Stimulated activated CD4-positive, alpha-beta T cell treated with anti-CD3 and anti-CD28 coated beads, Interleukin-4, amount 100 ng/mL, for 48 hours (primary cell): ENCODE measurements at places on chromosomes 6 and 20.

GRCh38 chr20:35299780-35300179 is 7.6 kb upstream of the FAM83C start:
- no peak for DNase-seq

GRCh38 chr6:160398674-160399271 is 50.6 kb downstream of the SLC22A3 start:
- no peak for DNase-seq

- no peak for DNase-seq
Measured at GRCh38 chr20:50845566-50846215, 50.8 kb downstream of the BCAS4 start.

DNA sequence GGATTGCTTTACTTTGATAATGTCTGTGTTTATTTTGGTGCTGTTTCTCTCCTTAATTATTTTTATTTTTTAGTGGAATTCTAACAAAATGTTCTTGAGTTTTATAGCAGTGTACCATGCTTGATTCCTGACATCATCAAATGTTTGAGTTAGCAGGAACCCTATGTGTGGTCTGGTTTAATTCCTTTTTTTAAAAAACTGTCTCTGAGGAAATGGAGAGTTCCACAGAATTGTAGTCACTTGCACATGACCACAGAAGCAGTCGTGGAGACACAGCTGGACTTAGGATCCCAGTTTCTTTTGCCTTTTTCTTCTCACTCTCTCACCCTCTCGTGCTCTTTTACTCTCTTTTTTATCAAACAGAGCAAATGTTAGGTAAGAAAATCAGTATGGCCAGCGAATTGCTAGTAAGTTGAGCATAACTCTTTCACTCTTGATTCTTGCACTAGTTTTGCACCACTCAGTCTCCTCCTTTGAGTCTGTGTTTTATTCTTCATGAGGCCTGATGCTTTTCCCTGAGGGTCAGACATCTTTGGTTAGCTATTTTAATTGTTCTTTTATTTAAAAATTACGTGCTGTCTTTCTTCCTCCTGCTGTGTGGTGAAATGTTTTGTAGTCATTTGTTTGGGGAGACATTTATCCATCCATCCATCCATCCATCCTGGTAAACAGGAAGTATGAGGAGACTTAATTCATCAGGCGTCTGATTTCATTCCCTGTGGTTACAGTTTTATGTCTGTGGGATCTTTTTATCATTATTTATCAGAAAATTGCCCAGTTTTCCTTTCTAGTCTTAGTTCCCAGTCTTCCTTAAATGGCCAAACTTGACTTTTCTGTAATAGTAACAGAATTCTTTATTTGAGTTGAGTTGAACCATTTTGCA is 83.0 kb downstream of the SCAF8 start:
- DNase-seq: no peak

DNA sequence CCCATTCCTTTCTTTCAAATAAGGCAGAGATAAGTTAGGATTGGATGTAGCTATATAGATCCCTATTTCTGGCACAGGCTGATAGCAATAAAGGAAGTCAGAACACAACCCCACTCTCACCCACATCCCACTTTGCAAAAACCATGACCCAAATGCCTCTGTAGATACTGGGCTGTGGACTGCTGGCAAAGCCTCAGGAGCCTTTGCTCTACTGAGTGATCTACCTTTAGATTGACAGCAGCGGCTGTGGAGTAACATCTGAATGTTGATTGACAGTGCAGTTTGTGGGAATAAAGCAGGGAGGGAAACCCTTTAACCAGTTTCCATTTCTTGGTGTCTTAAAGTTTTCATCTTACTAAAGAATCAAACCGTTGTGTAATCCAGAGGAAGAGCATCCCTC is 6.7 kb upstream of the TMEM30A start:
- no peak for DNase-seq
